ENCODE measurements at places on chromosomes 2 and 18. TPM values are rescaled to one million over a fixed set of nuclear protein-coding genes. Genes with fewer than 3 reads are reported as not detected.

SLC14A1 gene
- 3.5 TPM for polyA plus RNA-seq

CNTNAP5 gene
- polyA plus RNA-seq: 1.7 TPM

SERPINB13 gene
- polyA plus RNA-seq: 0.10 TPM

NBAS gene
- polyA plus RNA-seq: 22.0 TPM

FAM124B gene
- 0.40 TPM for polyA plus RNA-seq

MLPH gene
- polyA plus RNA-seq: 0.57 TPM

SERPINB12 gene
- not detected for polyA plus RNA-seq

ALPG gene
- not detected for polyA plus RNA-seq

LAMA1 gene
- polyA plus RNA-seq: 0.16 TPM

KCNK3 gene
- polyA plus RNA-seq: 325 TPM

CRACDL gene
- polyA plus RNA-seq: 0.88 TPM

CFC1B gene
- not detected for polyA plus RNA-seq

MBP gene
- 3.5 TPM for polyA plus RNA-seq

MAPK4 gene
- 128 TPM for polyA plus RNA-seq

TUBA4B gene
- polyA plus RNA-seq: not detected

ELOA2 gene
- polyA plus RNA-seq: not detected

CFAP65 gene
- polyA plus RNA-seq: 0.16 TPM

ABCA12 gene
- not detected for polyA plus RNA-seq

POTEC gene
- not detected for polyA plus RNA-seq

VSNL1 gene
- polyA plus RNA-seq: 22.0 TPM

SNORC gene
- 0.35 TPM for polyA plus RNA-seq

ADD2 gene
- 0.20 TPM for polyA plus RNA-seq

LYPD6 gene
- polyA plus RNA-seq: 0.29 TPM

CD8B gene
- 1.1 TPM for polyA plus RNA-seq

TIGD1 gene
- 4.8 TPM for polyA plus RNA-seq

NCOA1 gene
- polyA plus RNA-seq: 14.6 TPM

MOB4 gene
- 117 TPM for polyA plus RNA-seq

ERFE gene
- not detected for polyA plus RNA-seq

MYO3B gene
- 0.04 TPM for polyA plus RNA-seq

UBE2F gene
- 101 TPM for polyA plus RNA-seq

APCDD1 gene
- 18.3 TPM for polyA plus RNA-seq

MSH2 gene
- polyA plus RNA-seq: 3.9 TPM

DARS1 gene
- 94.3 TPM for polyA plus RNA-seq

KLHL29 gene
- 10.9 TPM for polyA plus RNA-seq

FOXI3 gene
- polyA plus RNA-seq: not detected

CABYR gene
- polyA plus RNA-seq: 3.2 TPM

COLEC12 gene
- 1.5 TPM for polyA plus RNA-seq

VPS54 gene
- 27.5 TPM for polyA plus RNA-seq

LIMS3 gene
- 9.4 TPM for polyA plus RNA-seq

IL37 gene
- not detected for polyA plus RNA-seq

TBR1 gene
- not detected for polyA plus RNA-seq

CROCC2 gene
- polyA plus RNA-seq: not detected

KYNU gene
- polyA plus RNA-seq: 4.5 TPM

Data from adrenal gland (tissue), 19 donors.